ENCODE measurements at places on chromosomes 5 and 9. TPM values are rescaled to one million over a fixed set of nuclear protein-coding genes. Genes with fewer than 3 reads are reported as not detected.
A peak's percentile ranks its signal among the peaks of the same experiment; 100 is the strongest.

RNF183 gene
- 0.30 TPM for polyA plus RNA-seq

MEF2C gene
- 93.2 TPM for polyA plus RNA-seq

MSMP gene
- polyA plus RNA-seq, result 1.2 TPM

SLC4A9 gene
- 0.09 TPM for polyA plus RNA-seq

GZMA gene
- polyA plus RNA-seq, result 1.8 TPM

MAP1B gene
- 21.6 TPM for polyA plus RNA-seq

PTPRD gene
- 167 TPM for polyA plus RNA-seq

LECT2 gene
- 0.79 TPM for polyA plus RNA-seq

SERINC5 gene
- 52.6 TPM for polyA plus RNA-seq

BNC2 gene
- polyA plus RNA-seq, result 9.6 TPM

KIF24 gene
- polyA plus RNA-seq, result 6.8 TPM

PCDHGA4 gene
- polyA plus RNA-seq, result 2.9 TPM

PCDHGA7 gene
- 2.2 TPM for polyA plus RNA-seq

CBY3 gene
- 0.55 TPM for polyA plus RNA-seq

GRCh38 chr5:107979900-107980299 lies 309.2 kb upstream of the EFNA5 start:
- DNase-seq, result no peak

DNA sequence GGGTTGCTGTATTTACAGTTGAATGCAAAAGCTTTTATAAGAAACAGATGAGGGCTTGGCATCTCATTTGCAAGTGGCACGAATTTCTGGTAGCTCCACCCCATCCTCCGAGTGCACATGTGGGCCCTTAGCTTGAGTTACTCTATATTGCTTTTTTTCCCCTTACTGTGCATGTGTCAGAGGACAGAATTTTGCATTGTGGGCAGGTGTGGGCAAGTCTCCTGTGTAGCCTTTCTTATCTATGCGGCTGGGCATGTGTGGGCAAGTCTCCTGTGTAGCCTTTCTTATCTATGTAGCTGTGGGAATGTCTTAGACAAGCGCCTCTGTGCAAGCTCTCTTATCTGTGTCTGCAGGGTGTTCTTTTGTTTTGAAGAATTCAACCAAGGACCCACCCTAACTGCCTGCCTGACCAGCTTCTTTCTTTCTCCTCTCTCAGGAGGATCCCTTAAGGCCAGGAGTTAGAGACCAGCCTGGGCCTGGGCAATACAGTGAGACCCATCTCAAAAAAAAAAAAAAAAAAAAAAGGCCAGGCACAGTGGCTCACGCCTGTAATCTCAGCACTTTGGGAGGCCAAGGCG lies 34.1 kb upstream of the SIL1 start:
- DNase-seq, result no peak

DNA sequence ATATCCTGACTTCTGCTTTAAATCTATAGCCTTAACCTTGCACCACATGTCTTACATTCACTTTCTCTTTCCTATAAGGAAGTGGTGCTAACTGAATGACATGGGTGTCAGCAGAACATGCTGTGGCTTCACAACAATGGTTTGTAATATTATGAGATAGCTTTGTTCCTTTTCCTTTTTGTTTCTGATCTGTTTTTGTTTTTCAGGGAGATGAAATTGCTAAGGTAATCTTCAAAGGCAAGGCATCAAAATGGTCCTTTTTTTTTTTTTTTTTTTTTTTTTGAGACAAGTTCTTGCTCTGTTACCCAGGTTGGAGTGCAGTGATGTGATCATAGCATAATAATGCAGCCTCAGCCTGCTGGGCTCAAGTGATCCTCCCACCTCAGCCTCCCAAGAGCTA lies 53.6 kb upstream of the RANBP6 start:
- DNase-seq, result no peak

DNA sequence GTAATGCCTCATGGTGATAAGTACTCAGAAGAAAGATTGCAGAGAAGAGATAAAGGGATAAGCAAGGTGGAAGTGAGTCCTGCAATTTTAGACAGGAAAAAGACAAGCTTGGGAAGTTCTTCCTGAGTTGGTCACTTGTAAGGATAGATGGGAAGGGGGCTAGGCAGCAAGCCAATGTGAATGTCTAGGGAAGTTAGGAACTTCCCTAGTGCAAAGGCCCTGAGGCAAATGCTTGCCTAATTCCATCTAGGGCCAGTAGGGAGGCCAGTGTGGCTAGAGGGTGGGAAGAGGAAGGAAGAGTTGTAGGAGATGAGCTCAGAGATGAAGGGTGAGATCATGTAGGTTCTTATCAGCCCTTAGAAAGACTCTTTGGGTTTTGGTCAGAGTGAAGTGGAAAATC lies 206.6 kb downstream of the MAT2B start:
- DNase-seq, result no peak

GRCh38 chr9:133585481-133586351 lies 23.5 kb downstream of the FAM163B start:
- no peak for DNase-seq

- DNase-seq, result peak; percentile 85
Measured at GRCh38 chr9:127785933-127786772, at the start of gene CDK9. CDK9 (plus strand) TSS chr9:127786034; CDS start chr9:127786149, 115 bp downstream.

DNA sequence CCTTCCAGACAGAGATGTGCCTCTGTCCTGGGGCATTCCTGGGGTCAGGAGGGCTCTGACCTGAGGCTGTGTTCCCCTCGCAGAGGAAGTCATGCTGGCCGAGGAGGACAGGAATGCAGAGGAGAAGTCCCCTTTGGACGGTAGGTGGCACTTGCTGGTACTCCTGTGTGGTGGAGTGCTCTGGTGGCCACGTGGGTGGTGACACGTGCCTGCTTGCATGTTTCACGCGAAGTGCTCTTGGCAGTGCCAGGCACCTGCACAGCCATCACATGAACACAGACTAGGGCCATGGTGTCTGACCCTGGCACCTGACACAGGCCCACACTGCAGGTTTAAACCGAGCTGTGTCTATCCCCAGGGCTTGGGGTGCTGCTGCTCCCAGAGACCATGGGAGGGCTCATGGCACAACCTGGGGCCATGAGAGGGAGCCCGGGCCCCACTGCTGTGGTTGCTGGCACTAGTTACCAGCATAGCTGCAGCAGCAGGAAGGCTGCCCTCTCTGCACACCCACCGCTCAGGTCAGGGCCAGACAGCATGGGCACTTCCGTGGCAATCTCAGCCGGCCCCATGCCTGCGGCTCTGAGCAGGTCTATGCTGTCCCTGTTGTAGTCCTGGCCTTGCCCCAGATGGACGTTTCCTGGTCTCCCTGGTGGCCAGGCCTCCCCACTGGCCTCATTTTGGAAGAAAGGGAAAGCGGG lies 79.3 kb downstream of the CACNA1B start:
- no peak for DNase-seq

DNA sequence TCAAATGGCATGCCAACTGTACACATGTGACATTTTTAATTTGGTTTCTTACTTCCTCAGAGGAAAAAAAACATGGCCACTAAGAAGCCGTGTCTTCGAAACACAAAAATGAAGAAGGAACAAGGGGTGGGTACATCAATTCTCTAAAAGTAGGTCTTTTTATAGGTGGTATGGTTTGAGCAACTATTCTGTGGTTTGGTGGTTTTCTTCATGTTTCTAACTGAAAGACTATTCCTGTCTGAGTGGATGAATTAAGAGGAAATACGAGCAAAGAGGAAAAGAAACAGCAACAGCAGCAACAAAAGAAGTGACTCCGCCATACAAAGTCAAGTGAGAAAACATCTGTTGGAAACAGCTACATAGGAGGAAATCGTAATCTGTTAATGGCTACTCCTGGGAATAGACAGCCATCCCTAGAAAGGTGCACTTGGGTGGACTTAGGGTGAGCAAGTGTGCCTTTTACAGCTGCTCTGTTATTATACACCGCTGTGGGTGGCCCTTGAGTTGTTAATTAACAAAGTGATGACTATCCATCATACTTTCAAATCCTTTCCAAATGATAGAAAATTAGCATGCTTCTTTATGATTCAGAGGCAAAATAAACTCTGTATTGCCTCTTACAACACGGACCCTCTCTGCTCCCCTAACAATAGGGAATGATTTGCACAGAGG lies 575.8 kb downstream of the TLE1 start:
- DNase-seq, result no peak

DNA sequence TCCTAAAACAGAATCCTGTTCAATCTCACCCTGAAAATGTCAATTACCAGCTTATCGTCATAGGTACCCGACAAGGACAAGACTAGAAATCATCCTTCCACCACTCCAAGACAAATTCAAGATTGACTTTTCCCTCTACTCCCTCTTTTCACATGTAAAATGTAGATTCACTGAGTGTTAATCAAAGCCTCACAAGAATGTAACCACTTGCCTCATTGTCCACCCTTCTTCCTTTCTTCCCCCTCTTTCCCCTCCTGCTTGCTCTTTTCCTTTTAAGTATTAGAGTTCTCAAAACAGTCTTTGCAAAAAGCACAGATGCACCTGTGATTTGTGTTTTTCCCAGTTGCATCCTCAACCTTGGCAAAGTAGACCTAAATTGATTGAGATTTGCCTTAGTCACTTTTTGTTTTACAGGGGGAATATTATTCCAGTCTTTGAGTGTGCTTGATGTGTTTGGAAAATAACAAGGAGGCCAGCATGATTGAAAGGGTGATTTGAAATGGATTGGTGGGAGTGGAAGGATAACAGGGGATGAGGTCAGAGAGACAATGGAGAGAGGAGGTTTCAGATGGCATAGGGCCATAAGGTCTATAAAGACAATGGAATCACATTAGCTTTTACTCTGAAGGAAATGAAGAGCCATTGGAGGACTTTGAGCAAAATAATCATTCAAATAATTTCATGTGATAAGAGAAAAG lies 231.3 kb upstream of the TYRP1 start:
- no peak for DNase-seq

DNA sequence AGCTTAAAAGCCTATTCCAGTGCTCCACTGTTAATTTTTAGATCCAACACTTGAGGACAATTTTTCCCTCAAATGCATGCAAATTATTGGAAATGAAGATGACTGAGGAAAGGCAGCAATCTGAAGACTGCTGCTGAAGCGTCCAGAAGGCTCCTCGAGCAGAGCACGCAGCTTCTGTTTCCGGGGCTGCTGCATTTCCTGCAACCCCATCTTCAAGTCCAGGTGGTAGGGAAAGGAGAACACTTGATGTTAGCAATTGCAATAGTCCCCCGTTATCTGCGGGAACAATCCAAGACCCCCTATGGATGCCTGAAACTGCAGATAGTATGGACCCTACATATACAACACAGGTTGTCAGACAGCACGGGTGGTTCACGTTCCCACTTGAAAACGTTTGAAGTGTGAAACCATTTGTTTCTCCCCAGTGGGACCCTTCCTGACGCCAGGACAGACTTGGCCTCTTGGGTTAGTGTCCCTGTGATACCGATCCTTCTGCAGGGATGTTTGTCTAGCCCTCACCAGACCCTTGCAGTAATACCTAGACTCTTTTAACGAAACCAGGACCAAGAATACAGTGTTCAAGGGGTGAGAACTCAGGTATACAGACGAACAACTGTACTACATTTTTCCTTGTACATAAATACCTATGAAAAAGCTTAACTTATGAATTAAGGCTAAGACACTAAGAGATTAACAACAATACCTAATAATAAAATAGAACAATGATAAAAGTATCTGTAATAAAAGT lies 152.3 kb downstream of the HSD17B3 start:
- no peak for DNase-seq

- no peak for DNase-seq
Measured at GRCh38 chr5:36390640-36391039, 88.9 kb upstream of the RANBP3L start.

DNA sequence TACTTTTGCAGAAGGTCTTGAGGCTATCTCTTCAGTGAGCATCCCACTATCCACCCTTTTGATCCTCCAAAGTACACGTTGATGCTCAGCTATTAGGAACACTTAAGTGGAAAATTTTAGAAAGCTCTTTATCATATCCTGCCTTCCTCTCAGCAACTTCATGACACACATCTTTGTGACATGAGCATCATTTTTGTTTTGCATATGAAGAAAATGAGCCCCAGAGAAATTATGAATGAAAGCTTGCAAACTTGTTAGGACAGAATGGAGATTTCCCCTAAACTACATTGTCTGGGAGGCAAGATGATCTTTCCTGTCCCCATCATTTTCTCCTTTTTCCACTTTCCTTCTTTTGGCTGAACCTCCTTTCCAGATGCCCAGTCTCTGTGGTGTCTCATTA lies 239.4 kb upstream of the PIK3R1 start:
- DNase-seq, result no peak

- DNase-seq, result no peak
Measured at GRCh38 chr9:16002816-16003215, 450.0 kb downstream of the CCDC171 start.

- no peak for DNase-seq
Measured at GRCh38 chr9:79768194-79768593, 196.4 kb downstream of the TLE4 start.

DNA sequence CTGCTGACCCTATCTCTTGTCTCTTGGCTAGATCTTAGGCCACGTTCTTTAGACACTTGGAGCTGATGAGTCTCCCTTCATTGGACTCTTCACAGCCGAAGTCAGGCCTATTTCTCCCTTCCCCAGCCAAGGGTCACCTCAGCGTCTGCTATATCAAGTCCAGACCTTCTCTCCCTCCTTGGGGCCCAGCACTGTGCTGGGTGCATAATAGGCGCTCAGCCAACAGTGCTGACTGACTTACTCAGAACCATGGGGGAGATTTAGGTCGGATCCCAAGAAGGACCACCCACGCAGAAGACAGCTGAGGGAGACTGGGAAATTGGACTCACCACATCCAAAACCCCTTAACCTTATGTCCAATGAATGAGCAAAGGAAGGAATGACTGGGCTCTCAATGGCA lies 5.6 kb upstream of the AMBP start:
- DNase-seq, result no peak

DNA sequence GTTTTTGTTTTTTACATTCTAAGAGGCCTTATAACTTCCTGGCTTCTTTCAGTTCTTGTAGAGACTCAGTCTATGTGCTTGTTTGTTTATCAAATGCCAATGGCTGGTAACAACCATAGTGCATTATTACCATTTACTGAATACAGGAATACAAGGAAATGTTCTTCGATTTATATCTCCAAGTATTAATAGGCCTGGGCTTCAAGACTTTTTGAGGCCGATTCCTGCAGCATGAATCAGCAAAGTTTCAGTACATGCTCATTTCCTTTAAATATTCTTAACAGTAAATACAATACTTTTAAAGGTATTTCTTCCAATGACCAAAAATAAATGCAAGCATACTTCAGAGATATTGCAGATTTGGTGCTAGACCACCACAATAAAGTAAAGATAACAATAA lies 535.3 kb downstream of the EFNA5 start:
- no peak for DNase-seq

GRCh38 chr5:89842531-89842930 lies 567.0 kb downstream of the CETN3 start:
- DNase-seq, result no peak

- DNase-seq, result no peak
Measured at GRCh38 chr9:6894135-6894534, 136.4 kb downstream of the KDM4C start.

- no peak for DNase-seq
Measured at GRCh38 chr5:165881259-165881658, 2375.8 kb downstream of the MAT2B start.

- no peak for DNase-seq
Measured at GRCh38 chr5:125829349-125829748, 593.9 kb upstream of the GRAMD2B start.

Data from left lung (tissue), 14 donors.